ENCODE measurements at places on chromosomes 1 and 21.

- no peak for DNase-seq
Observed at GRCh38 chr21:29718081-29718815, 221.5 kb downstream of the GRIK1 start.

DNA sequence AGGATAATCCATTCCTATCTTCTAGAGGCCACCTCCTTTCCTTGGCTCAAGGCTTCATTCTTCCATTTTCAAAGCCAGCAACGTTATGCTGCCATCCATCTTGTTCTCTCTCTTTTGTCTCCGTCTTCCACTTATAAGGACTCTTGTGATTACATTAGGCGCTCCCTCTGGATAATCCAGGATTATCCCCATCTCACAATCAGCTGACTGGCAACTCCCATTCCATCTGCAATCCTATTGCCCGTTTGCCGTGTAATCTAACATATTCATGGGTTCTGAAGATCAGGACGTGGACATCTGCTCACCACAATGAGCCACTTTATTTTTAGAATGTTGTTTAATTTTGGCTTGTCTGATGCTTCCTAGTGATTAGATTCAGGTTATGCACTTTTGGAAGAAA is 89.3 kb downstream of the EBNA1BP2 start:
- DNase-seq: no peak

GRCh38 chr1:1132042-1132950 is 16.4 kb upstream of the C1orf159 start:
- DNase-seq: no peak

DNA sequence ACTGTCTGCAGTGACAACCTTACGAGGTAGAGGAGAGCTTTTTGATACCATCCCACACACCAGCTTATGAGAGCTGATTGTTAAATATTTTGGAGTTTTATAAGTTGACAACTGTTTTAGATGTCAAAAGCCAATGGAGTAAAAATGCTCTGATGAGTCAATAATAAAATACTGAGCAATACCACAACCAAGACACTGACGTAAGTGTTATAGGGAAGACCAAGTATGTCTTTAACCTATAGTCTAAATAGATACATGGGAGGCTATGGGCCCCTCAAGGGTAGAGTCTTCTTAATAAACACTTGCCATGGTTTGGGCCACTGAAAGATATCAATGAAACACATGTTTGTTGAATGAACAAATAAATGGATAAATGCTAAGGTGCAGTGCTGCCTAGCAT is 49.2 kb downstream of the DUSP10 start:
- no peak for DNase-seq

DNA sequence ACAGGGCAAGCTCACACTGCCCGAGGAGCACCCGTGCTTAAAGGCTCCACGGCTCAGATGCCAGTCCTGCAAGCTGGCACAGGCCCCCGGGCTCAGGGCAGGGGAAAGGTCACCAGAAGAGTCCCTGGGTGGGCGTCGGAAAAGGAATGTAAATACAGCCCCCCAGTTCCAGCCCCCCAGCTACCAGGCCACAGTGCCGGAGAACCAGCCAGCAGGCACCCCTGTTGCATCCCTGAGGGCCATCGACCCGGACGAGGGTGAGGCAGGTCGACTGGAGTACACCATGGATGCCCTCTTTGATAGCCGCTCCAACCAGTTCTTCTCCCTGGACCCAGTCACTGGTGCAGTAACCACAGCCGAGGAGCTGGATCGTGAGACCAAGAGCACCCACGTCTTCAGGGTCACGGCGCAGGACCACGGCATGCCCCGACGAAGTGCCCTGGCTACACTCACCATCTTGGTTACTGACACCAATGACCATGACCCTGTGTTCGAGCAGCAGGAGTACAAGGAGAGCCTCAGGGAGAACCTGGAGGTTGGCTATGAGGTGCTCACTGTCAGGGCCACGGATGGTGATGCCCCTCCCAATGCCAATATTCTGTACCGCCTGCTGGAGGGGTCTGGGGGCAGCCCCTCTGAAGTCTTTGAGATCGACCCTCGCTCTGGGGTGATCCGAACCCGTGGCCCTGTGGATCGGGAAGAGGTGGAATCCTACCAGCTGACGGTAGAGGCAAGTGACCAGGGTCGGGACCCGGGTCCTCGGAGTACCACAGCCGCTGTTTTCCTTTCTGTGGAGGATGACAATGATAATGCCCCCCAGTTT is 1.3 kb downstream of the CELSR2 start:
- no peak for DNase-seq

DNA sequence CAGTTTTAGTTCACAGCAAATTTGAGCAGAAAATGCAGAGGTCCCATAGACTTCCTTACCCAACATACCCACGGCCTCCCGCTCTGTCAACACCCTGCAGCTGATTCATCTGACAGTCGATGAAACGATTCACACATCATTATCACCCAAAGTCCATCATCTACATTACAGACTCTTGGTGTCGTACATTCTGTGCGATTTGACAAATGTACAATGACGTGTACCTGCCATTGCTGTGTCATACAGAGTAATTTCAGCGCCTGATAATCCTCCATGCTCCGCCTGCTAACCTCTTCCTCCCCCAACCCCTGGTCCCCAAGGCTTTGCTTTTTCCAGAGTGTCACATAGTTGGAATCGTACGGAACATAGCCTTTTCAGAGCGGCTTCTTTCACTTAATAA is 94.7 kb upstream of the SLC25A33 start:
- no peak for DNase-seq

DNA sequence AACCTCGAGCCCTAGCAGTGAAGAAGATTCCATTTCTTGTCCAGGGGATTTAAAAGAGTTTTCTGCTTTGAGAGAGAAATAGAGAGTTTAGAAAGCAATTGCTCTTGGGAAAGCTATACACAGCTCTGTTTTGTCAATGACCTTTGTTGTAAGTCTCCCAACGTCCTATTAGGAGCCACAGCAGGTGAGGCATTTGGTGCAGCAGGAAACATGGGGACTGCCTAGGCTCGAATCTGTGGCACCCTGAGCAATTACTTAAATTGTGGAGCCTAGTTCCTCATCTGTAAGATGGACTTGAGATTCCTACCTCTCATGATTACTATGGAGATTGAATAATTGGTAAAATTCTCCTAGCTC is 8.2 kb downstream of the DCLRE1B start:
- no peak for DNase-seq

- no peak for DNase-seq
Observed at GRCh38 chr21:44756423-44757185, 45.0 kb downstream of the UBE2G2 start.

GRCh38 chr1:78500529-78500928 is 9.8 kb downstream of the PTGFR start:
- no peak for DNase-seq

- no peak for DNase-seq
Observed at GRCh38 chr1:112672842-112673241, 1.6 kb upstream of the MOV10 start.

DNA sequence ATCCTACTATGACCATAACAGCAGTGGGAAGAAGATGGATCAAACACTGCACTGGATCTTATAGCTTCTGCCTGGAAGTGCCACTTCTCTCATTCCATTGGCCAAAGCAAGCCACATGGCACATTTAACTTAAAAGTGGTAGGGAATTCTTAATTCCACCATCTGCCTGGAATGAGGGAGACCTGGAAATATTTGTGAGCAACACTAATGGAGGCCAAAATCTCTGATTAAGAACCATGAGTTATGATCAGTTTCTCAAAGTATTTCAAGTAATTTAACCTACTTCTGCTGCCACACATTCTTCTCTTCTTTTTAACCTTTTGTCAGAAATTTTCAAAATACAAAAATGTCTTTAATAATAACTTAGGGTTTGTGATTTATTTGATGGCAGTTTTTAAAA is 154.0 kb upstream of the C1orf87 start:
- DNase-seq: no peak

DNA sequence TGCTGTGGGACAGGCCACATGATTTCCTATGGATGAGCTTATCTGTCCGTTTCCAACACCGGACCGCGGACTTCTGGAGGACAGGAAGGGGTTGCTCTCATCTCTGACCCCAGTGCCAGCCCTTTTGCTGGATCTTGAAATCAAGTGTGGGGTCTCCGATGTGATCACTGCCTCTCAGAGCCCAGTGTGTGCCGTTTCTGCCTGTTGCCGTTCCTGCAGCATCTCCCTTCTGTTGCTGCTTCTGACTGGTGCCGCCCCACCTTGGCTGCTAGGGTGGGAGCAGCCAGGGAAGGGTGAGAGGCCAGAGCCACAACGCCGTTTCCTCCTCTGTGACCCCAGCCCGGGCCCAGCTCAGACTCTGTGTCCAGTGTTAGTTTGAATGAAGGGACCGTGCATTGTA is 67.3 kb upstream of the WNT4 start:
- no peak for DNase-seq
